ENCODE measurements at places on chromosomes 3 and 15. TPM values are rescaled to one million over a fixed set of nuclear protein-coding genes. Genes with fewer than 3 reads are reported as not detected.
A peak's percentile ranks its signal among the peaks of the same experiment; 100 is the strongest.

Gene VGLL3
- 47.4 TPM for total RNA-seq

Gene CPLX3
- total RNA-seq: not detected

Gene CACNA2D3
- total RNA-seq: not detected

Gene SLC51B
- not detected for total RNA-seq

Gene SI
- not detected for total RNA-seq

Gene PGBD4
- total RNA-seq: 1.6 TPM

Gene CFAP92
- 0.49 TPM for total RNA-seq

Gene HAPLN3
- 2.8 TPM for total RNA-seq

Gene SLC22A14
- not detected for total RNA-seq

Gene TMEM39A
- 68.7 TPM for total RNA-seq

- no peak for DNase-seq
These were observed 93.4 kb downstream of the FNDC3B start for GRCh38 chr3:172132721-172133311.

- no peak for DNase-seq
These were observed 35.4 kb downstream of the PRTG start for GRCh38 chr15:55707518-55707917.

GRCh38 chr3:171770689-171771620 is 39.3 kb downstream of the PLD1 start:
- DNase-seq: peak; percentile 94

DNA sequence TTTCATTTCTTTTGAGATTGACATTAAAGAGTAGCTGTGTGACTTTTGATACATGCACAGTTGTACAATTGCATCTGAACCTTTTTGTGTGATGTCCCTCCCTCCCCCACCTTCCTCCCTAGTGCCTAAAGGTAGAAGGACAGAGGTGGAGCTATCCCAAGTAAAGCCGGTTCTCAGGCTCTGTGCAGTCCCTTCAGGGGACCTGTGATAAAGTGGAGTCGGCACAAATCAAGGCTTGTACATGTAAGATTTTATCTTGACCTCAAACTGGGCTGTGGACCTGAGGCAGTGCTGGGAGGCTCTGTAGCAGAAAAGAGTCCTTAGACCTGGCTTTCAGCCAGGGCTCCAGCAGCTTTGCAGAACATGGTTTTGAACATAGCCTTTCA is 55.5 kb upstream of the CMTM7 start:
- DNase-seq: no peak

DNA sequence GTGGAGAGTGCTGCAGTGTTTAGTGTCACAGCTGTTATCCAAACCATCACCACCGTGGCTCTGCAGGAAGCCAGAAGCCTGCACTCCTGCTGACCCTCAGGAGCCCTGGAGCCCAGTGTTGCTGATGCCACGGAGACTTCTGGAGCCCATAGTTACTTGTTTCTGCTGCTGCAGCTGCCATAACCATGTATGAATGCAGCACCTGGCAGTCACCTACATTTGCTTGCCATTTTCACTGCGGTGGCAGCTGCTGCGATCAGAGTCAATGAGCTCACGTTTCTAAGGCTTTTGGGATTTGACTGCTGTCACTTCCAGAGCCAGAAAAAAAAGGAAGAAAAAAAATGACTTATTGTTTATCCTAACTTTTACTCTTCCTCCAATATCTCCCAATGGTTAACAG is 299.2 kb upstream of the THRB start:
- no peak for DNase-seq

DNA sequence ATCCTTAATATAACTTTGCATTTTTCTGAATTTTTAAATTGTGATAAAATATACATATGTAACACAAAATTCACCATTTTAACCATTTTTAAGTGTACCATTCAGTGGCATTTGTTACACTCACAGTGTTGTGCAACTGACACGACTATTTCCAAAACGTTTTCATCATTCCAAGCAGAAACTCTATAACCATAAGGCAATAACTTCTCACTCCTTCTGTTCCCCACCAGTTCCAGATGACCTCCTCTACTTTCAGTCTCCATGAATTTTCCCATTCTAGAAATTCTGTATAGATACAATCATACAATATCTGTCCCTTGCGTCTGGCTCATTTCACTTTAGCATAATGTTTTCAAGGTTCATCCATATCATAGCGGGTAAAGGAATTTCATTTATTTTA is 223.5 kb upstream of the TTC14 start:
- DNase-seq: no peak

GRCh38 chr3:33403756-33404155 is 36.4 kb downstream of the UBP1 start:
- no peak for DNase-seq

- DNase-seq: no peak
These were observed 40.6 kb upstream of the FLNB start for GRCh38 chr3:57967590-57967989.

DNA sequence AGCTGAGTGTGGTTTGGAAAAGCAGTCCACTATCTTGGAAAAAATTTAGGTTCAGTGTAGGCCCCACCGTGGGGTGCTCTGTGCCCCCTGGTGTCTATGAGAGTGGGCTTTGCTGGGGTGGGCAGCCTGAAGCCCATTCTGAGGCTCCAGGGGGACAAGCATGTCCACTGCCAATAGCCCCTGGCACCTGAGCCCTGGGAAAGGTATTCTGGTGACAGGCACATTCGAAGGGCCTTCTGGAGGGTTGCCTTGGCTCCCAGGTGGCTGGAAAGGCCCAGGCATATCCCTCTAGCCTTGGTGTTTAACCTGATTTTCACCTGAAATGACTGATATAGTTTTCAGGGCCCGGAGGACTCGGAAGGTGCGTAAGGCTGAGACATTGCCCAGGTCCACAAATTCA is 36.1 kb downstream of the SCN5A start:
- DNase-seq: no peak

- no peak for DNase-seq
These were observed 28.7 kb upstream of the DUSP7 start for GRCh38 chr3:52084954-52085680.

- no peak for DNase-seq
These were observed 126.8 kb upstream of the SUCLG2 start for GRCh38 chr3:67781218-67781617.

GRCh38 chr3:16088496-16088895 is 86.0 kb upstream of the GALNT15 start:
- peak; percentile 87 for DNase-seq

GRCh38 chr3:99128235-99128634 is 226.7 kb upstream of the DCBLD2 start:
- peak; percentile 86 for DNase-seq

DNA sequence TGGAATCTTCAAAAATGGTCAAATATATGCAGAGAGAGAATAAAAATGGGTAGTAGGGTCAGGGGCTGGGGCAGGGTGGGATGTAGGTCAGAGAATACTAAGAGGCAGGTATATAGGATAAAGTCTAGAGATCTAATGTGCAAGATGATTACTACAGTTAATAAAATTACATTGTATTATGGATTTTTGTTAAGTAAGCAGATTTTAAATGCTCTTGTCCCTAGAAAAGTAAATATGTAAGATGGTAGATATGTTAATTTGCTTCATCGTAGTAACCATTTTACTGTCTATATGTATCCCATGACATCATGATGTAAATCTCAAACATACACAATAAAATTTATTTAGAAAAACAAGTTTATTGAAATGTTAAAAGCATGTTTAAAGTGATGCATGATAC is 1051.4 kb downstream of the AGBL1 start:
- DNase-seq: no peak

- peak; percentile 34 for DNase-seq
These were observed 533.4 kb downstream of the NTRK3 start for GRCh38 chr15:87722941-87723691.

DNA sequence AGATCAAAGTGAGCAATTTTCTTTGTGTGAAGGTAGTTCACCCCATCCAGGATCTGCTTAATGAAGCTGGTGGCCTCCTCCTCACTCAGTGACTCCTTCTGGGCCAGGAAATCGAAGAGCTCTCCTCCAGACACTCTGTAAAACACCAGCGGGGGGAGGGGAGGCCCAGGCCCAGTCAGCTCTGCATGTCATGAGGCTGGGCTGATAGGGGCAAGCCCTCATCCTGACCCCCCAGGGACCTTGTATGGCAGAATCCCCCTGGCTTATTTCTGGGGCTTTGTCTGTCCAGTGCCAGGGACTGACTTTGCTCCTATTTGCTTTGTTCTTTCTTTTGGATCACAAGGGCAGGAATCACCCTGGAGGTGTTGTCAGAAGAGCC is 74.9 kb downstream of the DAPK2 start:
- DNase-seq: no peak

DNA sequence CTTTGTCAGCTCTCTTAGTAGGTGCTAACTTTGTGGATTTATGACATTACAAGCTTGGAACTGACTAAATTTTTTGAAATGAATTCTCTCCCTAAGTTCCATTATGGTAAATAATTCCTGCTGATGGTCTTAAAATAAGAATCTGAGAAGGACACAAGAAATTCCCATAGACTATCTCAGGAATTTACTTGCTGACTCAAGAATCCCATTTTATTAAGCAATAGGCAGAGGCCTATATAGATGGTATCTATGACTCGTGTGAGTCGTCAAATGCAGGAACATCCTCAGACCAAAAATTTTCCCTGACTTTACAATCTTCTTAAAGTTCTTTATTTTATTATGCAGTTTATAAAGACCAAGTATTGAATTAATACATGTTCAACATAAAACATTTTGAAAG is 30.7 kb upstream of the CBLB start:
- peak; percentile 81 for DNase-seq

- no peak for DNase-seq
These were observed 79.3 kb downstream of the CGGBP1 start for GRCh38 chr3:87979527-87979926.

DNA sequence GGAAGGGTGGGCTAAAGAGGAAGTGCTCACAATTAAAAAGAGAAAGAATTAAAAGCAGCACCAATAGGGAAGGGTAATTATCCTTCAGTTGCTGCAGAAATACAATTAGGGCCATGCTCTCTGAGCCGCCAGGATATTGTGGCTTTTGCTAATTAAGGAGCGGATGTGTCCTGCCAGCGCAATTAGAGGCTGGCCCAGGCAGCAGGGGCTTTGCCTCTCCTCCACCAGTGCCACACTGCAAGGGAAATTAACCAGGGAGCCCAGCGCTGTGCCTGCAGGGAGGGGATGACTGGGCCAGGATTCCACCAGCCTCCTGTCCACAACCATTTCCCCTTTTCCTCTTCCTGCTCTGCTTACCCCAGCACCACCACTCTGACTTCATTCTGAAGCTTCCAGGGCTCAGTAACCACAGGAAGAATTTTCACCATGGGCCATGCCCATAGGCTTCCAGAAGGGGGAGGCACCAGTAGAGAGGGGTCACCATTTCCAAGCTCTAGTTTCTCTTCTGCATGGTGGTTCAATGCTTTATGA is 10.4 kb upstream of the AEN start:
- DNase-seq: no peak

- DNase-seq: no peak
These were observed 395.2 kb upstream of the AZI2 start for GRCh38 chr3:28743831-28744230.

DNA sequence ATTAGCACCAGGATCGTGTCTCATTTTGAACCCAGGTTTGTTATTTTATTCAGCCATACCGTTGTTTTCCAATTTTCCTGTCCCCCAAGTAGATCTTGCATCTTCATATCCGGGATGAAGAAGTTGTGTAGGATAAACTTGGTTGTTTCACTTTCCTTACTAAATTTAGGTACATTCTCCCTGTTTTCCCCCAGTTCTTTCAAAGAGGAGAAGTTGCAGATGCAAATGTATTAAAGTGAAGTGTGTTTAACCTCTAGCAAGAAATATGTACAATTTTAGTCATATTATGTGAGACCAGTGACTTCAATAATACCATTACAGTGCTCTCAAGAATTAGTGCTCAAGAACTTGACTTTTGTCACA is 1.3 kb downstream of the ATXN7 start:
- peak; percentile 19 for DNase-seq

GRCh38 chr15:49060710-49061495 is 14.7 kb upstream of the SECISBP2L start:
- peak; percentile 61 for DNase-seq

DNA sequence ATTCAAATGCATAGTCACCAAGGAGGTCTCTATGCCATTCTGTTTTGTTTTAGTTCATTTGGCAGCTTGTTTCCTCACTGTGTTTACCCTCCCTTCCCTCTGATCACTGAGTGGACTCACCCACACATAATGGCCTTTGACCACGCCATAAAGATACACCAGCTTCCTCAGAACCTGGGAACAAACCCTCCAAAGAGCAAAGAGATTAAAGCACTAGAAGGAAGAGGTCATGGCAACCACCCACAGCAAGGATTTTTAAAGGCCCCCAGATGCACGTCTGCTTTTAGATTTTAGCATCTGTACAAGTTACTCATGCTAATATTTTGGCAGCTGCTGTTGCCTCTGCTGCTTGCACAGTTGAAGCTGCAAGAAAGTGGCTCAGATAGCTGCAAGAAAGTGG is 47.9 kb upstream of the CADPS start:
- DNase-seq: no peak

DNA sequence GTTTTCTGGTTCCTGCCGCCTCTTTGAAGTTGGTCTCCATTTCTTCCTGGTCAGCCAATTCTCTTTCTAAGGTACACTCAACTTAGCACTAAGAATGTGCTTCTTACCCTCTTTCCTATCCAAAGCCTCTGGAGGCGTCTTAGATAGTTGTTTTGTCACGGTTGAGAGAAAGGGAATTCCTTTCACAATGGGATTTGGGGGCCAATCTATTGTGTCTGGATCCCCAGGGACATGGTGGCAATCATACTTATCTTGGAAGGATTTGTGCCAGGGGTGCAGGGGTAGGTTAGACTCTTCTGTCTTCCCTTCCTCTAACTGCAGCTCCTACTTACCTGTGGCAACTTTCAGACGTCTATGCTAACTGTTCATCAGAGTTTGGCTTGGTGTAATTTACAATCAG is 287.1 kb downstream of the SOX2 start:
- DNase-seq: no peak

- peak; percentile 1 for DNase-seq
These were observed 69.4 kb downstream of the FHIT start for GRCh38 chr3:61181874-61182273.

DNA sequence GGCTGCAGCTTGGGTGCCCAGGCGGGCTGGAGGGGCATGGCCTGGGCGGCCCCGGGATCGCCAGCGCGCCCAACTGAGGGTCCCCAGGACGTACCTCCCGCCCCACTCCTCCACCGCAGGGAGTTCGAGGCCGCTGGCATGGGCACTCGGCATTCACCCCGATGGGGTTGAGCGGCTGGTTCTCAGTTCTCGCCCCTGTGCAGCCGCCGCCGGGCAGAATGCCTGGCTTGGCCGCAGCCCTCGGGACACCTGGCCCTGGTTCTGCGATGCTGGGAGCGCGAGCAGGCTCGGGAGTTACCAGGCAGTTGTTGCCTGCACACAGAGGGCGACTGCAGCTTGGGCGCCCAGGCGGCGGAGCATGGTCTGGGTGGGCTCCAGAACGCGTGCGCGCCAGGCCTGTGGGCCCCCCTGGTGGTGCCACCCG is 121.4 kb downstream of the LMLN start:
- DNase-seq: no peak
